ENCODE measurements at places on chromosomes 16 and 17.

DNA sequence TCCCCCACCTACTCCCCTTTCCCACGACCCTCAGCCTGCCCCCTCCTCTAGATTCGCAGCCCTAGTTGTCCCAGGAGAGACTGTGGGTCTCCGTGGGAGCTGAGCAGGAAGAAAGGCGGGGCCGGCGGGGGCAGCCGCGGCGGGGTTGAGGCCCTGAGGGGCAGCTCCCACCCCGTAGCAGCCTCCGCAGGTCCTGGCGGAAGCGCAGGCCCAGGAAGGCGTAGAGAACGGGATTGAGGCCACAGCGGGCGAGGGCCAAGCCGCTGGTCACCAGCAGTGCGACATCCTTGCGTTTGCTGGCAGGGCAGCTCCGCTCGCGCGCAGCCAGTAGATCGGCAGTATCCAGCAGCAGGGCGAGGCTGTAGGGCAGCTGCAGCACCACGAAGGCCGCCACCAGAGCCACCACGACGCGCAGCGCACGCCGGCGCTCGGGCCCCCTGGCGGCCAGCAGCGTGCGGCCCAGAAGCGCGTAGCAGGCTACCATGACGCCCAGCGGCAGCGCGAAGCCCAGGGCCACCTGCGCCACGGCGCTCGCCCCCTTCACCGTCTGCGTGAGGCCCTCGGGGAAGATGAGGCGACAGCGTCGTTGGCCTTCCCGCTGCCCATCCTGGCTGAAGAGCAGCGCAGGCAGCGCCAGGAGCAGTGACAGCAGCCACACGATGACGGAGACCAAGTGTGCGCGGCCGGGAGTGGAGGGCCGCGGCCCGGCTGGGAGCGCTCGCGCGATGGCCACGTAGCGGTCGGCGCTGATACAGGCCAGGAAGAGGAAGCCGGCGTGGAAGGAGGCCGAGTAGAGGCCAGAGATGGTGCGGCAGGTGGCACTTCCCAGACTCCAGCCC is 1.9 kb downstream of the CCR10 start:
- peak; percentile 70 for DNase-seq

DNA sequence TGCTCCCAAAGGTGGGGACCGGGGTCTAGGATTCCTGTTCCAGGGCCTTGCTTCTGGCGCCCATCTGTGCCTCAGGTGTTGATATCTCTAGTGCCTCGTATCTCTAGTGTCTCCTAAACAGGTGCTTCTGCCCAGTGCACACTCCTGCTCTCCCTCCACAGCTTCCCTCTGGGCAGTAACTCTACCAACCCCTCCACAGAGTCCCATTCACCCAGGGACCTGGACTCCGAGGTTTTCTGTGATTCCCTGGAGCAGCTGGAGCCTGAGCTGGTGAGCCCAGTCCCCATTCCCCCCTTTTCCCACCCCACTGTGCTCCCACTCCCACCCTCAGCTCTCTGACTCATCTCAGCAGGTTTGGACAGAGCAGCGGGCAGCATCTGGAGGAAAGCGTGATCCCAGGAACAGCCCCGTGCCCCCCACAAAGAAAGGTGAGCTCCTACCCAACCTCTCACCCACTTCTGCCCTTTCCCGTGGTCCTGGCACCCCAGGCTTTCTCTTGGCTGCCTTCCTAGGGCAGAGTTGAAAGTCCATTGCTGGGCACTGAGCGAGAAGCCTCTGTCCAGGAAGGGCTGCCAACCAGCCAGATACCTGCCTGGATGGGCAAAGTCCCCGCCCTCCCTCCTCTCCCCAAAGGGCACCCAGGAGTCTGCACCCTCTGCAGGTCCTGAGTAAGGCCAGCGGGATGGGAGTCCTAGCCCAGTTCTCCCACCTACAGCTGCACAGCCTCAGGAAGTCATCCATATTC is 2.2 kb downstream of the ACBD4 start:
- no peak for DNase-seq

DNA sequence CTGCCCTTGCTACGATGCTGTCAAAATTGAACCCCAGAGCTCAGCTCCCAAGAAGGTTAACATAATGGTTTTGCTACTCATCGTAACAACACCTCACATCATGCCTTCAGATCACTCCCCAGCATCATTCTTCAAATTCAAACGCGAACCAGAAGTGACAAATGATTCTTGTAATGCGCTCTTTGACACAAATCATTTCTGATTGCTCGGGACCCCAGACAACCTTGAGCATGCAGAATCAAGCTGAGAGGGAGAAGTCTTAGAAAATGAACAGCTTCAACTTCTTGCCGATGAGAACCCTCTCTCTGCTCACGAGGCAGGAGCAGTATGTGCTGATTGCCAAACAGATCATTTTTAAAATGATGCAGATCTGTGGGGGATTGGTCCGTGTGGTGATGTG is 241.0 kb upstream of the ASIC2 start:
- no peak for DNase-seq

- DNase-seq: no peak
Measured at GRCh38 chr17:64443086-64443760, 5.7 kb upstream of the MILR1 start.

GRCh38 chr16:75206749-75207451 is at the start of gene CTRB2:
Gene CTRB2 (minus strand): TSS chr16:75207161. CDS start chr16:75207141, 20 bp downstream.
- no peak for DNase-seq

GRCh38 chr17:77798031-77798430 is 160.5 kb upstream of the TNRC6C start:
- no peak for DNase-seq

DNA sequence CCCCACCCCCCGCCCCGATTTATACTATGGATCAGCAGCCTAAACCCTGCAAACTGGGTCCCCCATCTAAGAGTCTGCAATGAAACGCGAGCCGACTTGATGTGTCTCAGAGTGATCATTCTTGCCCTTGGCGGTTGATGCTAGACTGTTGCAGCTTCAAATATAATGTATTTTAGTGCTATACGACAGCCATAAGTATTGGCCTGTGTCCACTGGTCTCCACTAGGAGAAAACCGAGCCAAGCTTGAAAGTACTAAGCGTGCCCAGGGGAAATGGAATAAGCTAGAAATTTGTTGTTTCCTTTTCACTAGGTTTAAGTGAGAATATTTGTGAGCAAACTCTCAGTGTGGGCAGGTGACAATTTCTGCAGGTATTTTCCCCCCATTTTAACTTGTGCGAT is 711.2 kb downstream of the MAF start:
- no peak for DNase-seq

GRCh38 chr17:78819806-78820792 is 20.5 kb downstream of the USP36 start:
- DNase-seq: no peak

DNA sequence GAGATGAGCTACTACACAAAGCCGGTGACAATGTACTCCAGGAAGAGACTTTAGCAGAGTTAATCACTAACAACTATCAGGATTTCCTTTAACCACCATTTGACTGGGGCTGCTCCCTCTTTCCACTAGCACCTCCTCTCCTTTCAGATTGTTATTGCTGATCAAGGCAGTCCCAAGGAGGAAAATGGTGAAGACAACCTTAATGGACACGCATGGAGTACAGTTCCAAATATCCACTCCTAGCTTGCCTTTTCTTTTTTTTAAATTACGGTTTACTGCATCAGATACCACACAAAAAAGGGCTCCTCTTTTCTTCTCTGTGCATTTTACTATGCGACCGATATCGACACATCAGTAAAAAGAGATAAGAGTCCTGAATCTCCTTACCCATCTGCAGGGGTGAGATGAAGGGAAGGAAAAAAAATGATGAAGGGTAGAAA is 30.9 kb downstream of the FAM222B start:
- DNase-seq: peak; percentile 19

- DNase-seq: no peak
Measured at GRCh38 chr17:34758316-34758715, 178.9 kb downstream of the TMEM132E start.

GRCh38 chr17:48814504-48814903 is 2.5 kb downstream of the TTLL6 start:
- peak; percentile 63 for DNase-seq

DNA sequence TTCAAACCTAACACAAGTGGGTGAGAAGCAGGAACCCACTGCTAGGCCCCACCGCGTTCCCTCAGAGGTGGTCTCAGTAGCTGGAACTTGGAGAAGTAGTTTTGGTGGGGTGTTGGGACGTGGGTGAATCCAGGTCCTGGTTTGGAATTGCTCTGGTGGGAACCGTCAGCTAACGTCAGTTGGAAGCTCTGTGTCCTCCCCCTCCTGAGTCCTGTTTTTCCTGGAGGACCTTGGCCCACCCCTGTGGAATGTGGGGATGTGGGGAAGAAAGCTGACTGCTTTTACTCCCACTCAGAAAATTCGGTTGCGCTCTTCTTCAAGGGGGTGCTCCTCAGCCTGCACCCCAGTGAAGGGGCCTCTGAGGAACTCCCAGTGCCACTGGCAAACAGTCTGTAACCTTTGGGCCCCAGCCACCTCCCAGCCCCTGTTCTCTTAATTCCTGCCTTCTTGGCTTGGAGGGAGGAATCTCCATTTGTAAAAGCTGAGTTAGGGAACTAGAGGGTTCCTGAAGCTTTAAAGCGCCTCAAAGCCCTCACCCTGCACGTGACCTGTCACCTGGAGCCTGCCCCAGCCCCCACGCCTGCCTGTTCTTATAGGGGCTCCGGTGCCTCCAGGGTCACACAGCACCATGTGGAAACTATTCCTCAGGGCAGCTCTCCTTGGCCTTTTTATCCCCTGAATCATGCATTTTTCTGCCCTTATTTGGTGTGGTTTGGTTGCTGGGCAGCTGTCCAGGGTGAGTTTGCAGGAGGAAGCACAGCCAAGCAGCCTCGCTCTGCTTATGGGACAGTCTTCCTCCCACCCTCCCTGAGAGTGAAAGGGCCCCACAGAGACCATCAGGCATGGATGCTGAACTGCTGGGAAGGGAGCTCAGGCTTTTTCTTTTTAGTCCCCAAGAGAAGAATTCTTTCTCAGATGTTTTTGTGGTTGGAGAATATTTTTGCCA is 16.2 kb upstream of the NAGLU start:
- DNase-seq: no peak

- DNase-seq: no peak
Measured at GRCh38 chr16:81492965-81493754, 48.6 kb downstream of the CMIP start.

GRCh38 chr17:7132511-7133094 is 18.0 kb upstream of the ASGR2 start:
- peak; percentile 90 for DNase-seq

DNA sequence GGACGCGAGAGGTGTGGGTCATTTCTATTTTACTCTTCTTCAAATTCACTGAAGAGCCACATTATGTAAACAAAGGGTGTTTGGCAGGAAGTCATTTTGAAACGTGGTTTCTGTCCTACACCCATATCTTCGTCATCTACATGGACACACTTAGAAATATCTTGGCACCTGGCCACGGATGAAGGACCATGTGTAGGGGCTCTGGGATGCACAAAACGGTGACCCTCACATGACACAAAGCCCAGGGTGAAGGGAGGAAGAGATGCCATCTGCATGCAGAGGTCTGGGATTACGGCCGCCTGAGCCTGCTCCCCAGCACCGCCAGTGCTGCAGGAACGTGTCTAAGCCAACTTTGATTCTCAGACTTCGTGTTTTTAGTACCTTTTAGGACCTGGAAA is 130.2 kb upstream of the CHMP6 start:
- no peak for DNase-seq

- no peak for DNase-seq
Measured at GRCh38 chr16:30951193-30951592, 2.3 kb downstream of the ORAI3 start.

- no peak for DNase-seq
Measured at GRCh38 chr16:12347365-12347764, 370.8 kb downstream of the SNX29 start.

DNA sequence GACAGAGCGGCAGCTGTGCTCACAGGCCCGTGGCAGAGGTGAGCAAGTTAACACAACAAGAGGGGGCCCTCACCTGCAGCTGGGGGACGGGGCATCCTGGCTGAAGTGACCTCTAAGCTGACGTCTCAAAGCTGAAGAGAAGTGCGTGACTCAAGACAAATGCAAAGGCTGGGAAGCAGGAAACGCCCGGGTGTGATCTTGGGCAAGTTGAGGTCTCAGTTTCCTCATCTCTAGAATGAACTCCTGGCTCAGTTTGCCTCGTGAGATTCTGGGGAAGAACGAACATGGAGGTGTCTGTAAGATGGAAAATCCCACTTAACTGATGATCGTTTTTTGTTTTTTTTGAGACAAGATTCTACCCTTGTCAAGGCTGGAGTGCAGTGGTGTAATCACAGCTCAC is 40.1 kb upstream of the C1QL1 start:
- DNase-seq: no peak

- no peak for DNase-seq
Measured at GRCh38 chr17:44935116-44935515, 12.5 kb downstream of the KIF18B start.

GRCh38 chr17:2207815-2208515 is 95.6 kb downstream of the SMG6 start:
- DNase-seq: no peak

GRCh38 chr17:66950886-66951604 is 13.5 kb upstream of the CACNG4 start:
- DNase-seq: no peak

DNA sequence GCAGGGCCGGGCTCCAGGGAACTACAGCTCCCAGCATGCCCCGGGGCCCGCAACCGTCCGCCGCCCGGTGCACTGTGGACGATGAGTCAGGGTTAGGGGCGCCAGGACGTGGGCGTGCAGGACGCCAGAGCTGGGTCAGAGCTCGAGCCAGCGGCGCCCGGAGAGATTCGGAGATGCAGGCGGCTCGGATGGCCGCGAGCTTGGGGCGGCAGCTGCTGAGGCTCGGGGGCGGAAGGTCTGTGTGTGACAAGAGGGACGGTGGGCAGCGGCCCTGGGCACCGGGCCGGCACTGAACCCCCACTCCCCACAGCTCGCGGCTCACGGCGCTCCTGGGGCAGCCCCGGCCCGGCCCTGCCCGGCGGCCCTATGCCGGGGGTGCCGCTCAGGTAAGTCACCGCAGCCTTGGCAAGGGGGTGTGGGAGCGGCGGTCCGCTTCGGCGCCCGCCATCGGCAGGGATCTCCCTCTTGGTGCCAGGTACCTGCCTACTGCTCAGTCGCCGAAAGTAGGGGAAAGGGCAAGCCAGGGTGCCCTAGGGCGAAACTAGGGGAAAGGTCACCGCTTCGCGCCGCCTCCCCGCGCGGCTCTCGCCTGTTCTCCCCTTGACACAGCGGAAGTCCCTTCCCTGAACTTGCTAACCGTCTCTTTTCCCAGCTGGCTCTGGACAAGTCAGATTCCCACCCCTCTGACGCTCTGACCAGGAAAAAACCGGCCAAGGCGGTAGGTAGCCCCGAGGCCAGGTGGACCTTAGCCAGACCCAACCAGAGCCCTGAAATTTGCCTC is at the start of the genes ACADVL and DLG4:
ACADVL (plus strand) TSS at position 127 of the 781 bp plus-strand sequence; CDS start at position 174, 47 bp downstream.
DLG4 (minus strand) TSS at position 25 of the 781 bp plus-strand sequence.
- DNase-seq: peak; percentile 81

GRCh38 chr17:17084941-17085340 is 42.7 kb downstream of the MPRIP start:
- no peak for DNase-seq
